ENCODE measurements at places on chromosomes 5 and 9.

- no peak for DNase-seq
These were observed 25.1 kb upstream of the EEIG1 start for GRCh38 chr9:128005923-128006322.

DNA sequence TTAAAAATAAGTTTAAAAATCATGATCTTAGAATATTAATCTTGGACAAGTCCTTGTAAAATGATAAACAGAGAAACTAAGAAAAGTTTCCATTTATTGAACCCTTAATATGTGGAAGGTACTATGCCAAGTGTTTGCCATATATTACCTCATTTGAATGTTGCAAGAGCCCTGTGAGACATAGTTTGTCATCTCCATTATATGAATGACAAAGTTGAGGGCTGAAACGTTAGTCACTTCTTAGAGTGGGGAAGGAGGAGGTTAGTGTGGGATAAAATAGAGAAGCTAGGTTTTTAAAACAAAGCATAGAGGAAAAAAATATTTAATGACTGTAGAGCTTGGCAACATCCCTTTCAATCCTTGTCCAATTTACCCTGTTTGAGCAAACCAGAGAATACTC is 2.0 kb downstream of the TNC start:
- DNase-seq, result peak; percentile 16

- DNase-seq, result peak; percentile 73
These were observed 46.3 kb upstream of the LARP1 start for GRCh38 chr5:154708846-154709245.

- DNase-seq, result no peak
These were observed 165.4 kb upstream of the LHFPL2 start for GRCh38 chr5:78813906-78814530.

- peak; percentile 44 for DNase-seq
These were observed 52.2 kb upstream of the DAB2IP start for GRCh38 chr9:121598965-121599871.

- DNase-seq, result no peak
These were observed 152.7 kb downstream of the FSTL4 start for GRCh38 chr5:133459474-133460160.

GRCh38 chr9:104984121-104984520 is 56.2 kb upstream of the ABCA1 start:
- no peak for DNase-seq

- no peak for DNase-seq
These were observed 17.0 kb downstream of the FGFR4 start for GRCh38 chr5:177103523-177104253.

All from SW480 (cell line).